HuH-7 (cell line): ENCODE measurements at places on chromosomes 5 and 9.

- DNase-seq, result no peak
Measured at GRCh38 chr5:157671592-157672330, 428 bp downstream of the C5orf52 start.

- DNase-seq, result no peak
Measured at GRCh38 chr5:82416512-82416911, 138.4 kb upstream of the RPS23 start.

DNA sequence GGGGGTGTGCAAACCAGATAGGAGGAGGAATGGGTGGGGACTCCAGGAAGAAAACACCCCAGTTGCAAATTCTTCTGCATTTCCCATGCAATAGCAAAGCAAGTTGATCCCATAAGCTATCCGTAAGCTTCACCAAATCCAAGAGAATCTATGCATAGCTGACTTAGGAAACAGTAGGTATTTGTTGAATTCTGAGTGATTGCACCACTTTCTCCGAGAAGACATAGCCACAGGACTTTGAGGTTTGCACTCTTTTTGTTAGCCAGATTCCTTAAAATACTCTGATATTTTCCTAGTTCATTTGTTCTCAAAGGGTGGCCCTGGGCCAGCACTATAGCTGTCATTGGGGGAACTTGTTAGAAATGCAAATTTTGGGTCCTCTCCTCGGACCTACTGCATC, 271.9 kb downstream of the SLIT3 start:
- DNase-seq, result no peak

DNA sequence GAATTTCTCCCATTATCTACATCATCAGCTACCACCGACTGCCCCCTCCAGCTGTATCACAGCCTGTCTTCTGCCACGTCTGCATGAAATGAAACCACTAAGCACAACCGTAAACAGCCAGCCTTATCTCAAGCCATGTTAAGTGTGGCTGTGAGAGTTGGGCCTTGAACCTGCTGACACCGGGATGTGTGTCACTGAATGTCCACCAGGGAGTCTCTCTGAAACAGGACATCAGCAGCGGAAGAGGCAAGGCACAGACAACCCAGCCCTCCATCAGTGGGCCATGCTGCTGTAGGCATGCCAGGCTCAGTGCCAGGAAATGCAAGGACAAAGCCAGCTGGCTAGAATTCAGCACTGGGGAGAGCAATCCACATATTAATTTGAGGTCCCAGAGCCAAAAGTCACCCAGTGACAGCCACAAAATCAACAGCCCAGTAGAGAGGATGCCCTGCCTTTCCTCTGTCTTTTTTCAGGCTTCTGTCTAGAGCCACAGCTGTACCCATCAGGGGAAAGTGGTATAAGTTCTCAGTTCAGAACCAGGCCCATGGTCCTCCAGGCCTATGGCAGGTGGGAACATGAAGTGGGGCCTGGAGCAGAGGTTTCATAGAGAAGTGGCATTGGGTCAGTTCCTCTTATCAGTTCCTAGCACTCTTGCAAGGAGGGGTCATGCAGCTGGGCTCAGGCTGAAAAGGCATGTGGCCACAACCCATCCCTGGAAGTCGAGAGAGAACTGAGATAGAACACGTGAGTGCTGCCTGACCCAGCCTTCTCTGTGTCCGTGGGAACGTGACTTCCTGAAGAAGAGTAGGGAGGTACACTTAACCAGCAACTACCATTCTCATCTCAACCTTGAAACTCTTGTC, 199.4 kb downstream of the ESM1 start:
- peak; percentile 4 for DNase-seq

- no peak for DNase-seq
Measured at GRCh38 chr5:137636830-137637714, 98.8 kb downstream of the KLHL3 start.
